Uterus (tissue), 4 donors: ENCODE measurements at places on chromosomes 4 and X. TPM values are rescaled to one million over a fixed set of nuclear protein-coding genes. Genes with fewer than 3 reads are reported as not detected.

DNA sequence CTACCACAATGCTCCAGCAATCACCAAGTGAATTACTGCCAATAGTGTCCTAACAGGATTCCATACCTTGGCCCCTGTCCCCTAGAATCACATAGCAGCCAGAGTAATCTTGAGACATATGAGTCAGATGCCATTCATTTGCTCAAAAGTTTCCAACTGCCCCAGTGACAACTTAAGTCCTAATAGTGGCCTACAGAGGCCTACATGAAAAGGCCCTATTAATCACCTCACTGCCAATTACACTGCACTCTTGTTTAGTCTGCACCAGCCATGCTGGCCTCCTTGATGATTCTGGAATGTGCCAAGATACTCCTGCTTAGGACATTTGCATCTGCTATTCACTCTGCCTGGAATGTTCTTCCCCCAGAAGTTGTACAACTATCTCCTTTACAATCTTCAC is 130.7 kb downstream of the NR3C2 start:
- H3K27me3 ChIP-seq, result no peaks in the 10 kb centered on the region
- H3K36me3 ChIP-seq, result no peaks in the 10 kb centered on the region
- no peak for DNase-seq
- no peak overlapping the region for H3K27ac ChIP-seq

DNA sequence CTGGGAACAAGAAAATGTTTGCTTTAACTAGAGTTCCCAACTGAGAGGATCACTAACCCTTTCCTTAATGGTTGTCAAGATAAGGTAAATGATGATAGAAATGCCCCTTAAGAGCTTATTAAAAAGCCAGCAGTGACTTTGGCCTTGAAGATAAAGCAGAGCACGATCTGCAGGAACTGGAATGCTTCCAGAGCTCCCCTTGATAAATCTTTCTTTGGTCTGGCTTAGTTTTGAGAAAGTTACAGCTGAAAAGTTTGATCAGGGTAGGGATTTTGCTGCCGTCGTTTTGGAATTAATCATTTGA is 64.0 kb downstream of the PTTG2 start:
- no peak overlapping the region for H3K4me3 ChIP-seq
- peak; percentile 47 for DNase-seq
- H3K36me3 ChIP-seq, result no peaks in the 10 kb centered on the region

FAM90A26 gene
- total RNA-seq, result not detected

MAGEC3 gene
- total RNA-seq, result 0.70 TPM
